ENCODE measurements at places on chromosomes 2 and 18.

- DNase-seq, result no peak
Observed at GRCh38 chr2:27316655-27317412, 6.1 kb downstream of the MPV17 start.

- no peak for DNase-seq
Observed at GRCh38 chr2:237304763-237305514, 109.0 kb downstream of the COL6A3 start.

- DNase-seq, result peak; percentile 59
Observed at GRCh38 chr18:24271381-24272228, 126.0 kb downstream of the OSBPL1A start.

DNA sequence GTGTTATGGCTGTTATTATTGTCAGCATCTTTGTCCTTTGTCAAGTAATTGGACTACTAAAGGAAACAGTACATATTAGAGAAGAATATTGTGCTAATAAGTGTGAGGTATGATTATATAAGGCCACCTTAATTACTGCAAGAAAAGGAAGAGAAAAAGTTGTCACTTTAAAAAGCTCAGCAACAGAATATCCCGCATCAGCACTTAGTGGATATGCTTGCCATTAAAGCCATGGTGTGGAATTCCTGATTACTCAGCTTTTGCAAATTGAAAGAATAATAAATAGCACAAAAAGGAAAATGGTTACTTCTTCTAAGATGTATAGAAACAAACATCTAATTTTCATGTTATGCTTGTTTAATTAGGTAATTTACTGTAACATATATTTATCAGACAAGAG is 347.5 kb downstream of the DPP10 start:
- no peak for DNase-seq

DNA sequence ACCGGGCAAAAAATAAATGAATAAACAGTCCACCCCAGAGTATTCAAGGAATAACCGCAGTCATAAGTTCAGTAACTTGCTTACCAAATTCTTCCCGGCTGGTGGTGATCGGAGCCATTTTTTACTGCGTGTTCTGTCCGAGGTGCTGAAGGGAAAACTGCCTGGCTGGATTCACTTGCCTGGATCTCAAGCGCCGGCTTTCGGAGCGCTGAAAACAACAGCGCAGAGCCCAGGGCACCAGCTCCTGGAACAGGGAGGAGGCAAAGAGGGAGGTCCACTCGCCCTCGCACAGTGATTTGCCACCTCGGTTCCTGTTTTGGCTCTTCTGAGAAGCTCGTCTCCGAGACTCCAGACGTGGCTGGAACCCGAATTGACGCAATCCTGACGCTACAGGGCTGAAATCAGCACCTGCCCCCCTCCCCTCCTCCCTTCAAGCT is at the start of gene SYT4:
Gene SYT4 (minus strand): TSS at position 327 of the 437 bp plus-strand sequence. CDS start 209 bp downstream, at position 118.
- no peak for DNase-seq

GRCh38 chr2:135581282-135581681 is 50.0 kb downstream of the R3HDM1 start:
- no peak for DNase-seq

GRCh38 chr2:129233751-129234406 is 745.6 kb upstream of the RAB6C start:
- DNase-seq, result peak; percentile 41

- DNase-seq, result no peak
Observed at GRCh38 chr2:239626961-239627592, 226.3 kb upstream of the HDAC4 start.

- DNase-seq, result peak; percentile 57
Observed at GRCh38 chr18:51621113-51621863, 423.8 kb upstream of the MEX3C start.

- DNase-seq, result no peak
Observed at GRCh38 chr18:32469190-32469651, 1.5 kb downstream of the GAREM1 start.

GRCh38 chr2:9077691-9078090 is 74.2 kb upstream of the MBOAT2 start:
- no peak for DNase-seq

DNA sequence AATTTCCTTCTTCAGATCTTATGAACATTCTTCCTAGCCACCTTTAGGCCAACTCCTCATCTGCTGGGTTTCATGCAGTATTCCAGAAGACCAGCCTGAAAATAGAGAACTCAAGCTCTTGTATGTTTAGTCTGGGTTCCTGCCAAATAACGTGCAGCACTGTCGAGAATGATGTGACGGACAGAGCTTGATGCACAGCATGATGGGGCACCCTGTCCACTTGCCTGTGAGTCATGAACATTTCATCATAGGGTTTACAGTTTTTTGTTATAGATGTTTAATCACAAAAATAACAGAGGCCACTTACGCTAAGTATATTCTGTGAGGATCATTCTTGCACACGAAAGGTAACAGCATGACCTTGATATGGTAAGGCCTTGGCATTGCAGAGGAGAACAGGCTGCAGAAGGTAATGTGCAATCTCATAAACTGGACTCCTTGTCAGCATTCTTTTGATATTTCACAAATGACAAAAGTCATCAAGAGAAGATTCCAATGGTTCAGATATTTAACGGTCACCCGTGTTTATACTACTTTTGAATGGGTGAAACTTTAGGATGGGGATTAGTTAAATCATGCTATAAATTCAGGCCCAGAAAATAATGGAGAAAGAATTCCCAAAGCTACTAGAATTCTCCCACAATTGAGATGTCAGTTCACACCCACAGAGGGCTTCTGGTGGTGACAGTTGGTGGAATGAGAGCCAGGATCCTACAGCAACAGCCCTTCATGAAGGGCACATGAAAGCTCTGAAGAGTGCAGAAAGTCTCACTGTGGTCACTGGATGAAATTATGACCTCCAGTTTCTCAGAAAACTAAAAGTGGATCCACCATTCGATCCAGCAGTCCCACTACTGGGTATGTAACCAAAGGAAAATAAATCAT is 396.1 kb upstream of the RAB12 start:
- no peak for DNase-seq

GRCh38 chr18:70296781-70297180 is 7.9 kb downstream of the SOCS6 start:
- no peak for DNase-seq

- no peak for DNase-seq
Observed at GRCh38 chr2:240143276-240143675, 2.8 kb upstream of the OTOS start.

GRCh38 chr2:28129955-28130695 is 239.6 kb downstream of the BABAM2 start:
- DNase-seq, result peak; percentile 11

- no peak for DNase-seq
Observed at GRCh38 chr18:31618801-31619200, 27.1 kb downstream of the TTR start.

GRCh38 chr2:120235681-120236080 is 12.5 kb upstream of the TMEM185B start:
- DNase-seq, result no peak
